Activated B cell treated with CpG ODN at 0.5 μM for 24 hours (primary cell): ENCODE measurements at places on chromosomes 13 and 19.

DNA sequence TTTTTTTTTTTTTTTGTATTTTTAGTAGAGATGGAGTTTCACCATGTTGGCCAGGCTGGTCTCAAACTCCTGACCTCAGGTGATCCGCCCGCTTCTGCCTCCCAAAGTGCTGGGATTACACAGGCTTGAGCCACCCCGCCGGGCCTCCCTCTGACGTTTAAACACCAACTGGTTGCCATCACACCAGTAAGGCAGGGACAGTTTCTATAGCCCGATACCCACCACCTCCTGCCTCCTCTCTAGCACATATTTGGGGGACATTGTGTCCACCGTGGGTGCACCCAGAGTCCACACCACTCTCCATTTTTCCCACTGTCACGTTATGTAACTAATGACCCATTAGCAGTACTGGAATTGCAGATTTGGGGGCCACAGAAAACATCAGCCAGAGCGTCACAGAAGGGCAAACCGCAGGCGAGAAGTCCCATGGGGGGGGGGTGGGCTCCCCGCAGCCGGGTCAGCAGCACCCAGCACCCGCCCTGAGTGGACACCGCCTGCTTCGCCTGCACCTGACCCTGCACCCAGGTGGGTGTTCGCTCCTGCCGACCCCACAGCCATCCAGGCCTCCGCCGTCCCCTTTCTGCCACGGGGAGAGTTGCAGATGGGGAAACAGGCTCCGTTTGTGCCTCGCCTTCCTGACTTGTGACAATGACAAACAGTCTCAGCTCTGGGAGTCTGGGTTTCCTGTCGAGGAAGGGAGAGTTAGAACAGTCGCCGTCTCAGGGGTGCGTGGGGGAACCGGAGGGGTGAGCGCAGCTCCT, 3.6 kb downstream of the ONECUT3 start:
- no peaks in the 10 kb centered on the region for H3K36me3 ChIP-seq
- peak overlapping the region; percentile 41 for H3K4me3 ChIP-seq
- peaks cover 40% of the 10 kb centered on the region for H3K27me3 ChIP-seq
- H3K27ac ChIP-seq: no peak overlapping the region

GRCh38 chr13:104431895-104432294, 1365.7 kb upstream of the SLC10A2 start:
- no peak for DNase-seq
- no peak overlapping the region for H3K4me3 ChIP-seq
- no peaks in the 10 kb centered on the region for H3K4me1 ChIP-seq
- H3K27ac ChIP-seq: no peak overlapping the region
- H3K36me3 ChIP-seq: no peaks in the 10 kb centered on the region

DNA sequence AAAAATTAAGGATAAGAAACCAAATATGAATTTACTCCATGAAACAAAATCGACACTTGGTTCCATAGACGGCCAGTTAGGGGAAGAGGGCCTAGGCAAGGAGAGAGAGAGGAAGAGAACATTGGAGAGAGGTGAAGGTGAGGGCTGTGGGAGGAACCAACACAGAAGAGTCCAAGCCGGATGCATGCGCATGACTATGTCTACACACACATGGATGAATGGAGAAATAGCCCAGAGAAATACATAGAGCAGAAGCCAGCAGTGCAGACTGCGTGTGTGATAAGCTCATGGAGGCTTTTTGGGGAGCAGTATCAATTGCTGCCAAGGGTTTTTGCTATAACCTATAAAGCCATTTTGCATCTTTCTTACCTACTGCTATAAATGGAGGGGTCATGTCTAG, 67.3 kb upstream of the C1QTNF9 start:
- H3K27me3 ChIP-seq: no peaks in the 10 kb centered on the region
- DNase-seq: no peak
- no peak overlapping the region for H3K27ac ChIP-seq
- H3K36me3 ChIP-seq: no peaks in the 10 kb centered on the region
- no peaks in the 10 kb centered on the region for H3K4me1 ChIP-seq

DNA sequence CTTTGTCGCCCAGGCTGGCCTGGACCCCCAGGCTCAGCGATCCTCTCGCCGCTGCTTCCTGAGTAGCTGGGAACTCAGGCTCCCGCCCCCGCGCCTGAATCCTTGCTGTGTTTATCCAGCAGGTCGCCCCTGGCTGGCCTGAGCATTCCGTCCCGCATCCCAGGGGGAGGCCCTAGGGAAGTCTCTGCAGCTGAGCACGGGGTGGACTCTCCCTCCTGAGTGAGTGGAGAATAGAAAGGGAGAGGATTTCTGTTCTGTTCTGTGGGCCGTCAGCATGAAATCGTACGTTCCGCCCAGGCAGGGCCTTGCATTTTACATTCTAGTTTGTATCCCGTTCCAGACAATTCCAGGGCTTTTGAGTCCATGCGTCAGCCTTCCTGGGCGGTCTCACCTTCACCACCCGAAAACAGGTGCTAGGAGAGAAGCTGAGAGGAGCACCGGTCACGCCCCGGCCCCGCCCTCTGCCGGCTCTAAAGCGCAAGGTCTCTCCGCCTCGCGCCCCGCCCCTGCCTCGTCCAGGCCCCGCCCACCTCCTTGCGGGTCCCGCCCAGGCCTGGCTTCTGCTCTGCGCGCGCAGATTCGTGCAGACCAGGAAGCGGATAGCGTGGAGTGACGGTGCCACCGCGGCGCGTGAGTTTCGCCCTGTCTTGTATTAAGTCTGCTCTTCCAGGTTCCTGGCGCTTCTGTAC, at the start of gene ZNF761:
Gene ZNF761 (plus strand): TSS at position 586 of the 689 bp plus-strand sequence. CDS start 15,285 bp downstream, outside the sequence.
- peak within 1 kb of the TSS; percentile 96 for H3K4me3 ChIP-seq
- no peaks in the 10 kb centered on the region for H3K27me3 ChIP-seq
- H3K27ac ChIP-seq: peak within 1 kb of the TSS; percentile 94
- DNase-seq: peak; percentile 99
- peaks cover 34% of the 10 kb centered on the region for H3K4me1 ChIP-seq
- peaks cover 32% of the 10 kb centered on the region for H3K36me3 ChIP-seq

GRCh38 chr19:51075998-51076397, 6.7 kb downstream of the KLK14 start:
- H3K4me1 ChIP-seq: no peaks in the 10 kb centered on the region
- no peak for DNase-seq
- H3K36me3 ChIP-seq: no peaks in the 10 kb centered on the region
- no peaks in the 10 kb centered on the region for H3K27me3 ChIP-seq
- no peak overlapping the region for H3K27ac ChIP-seq
